ENCODE measurements at places on chromosomes 11 and 22.

DNA sequence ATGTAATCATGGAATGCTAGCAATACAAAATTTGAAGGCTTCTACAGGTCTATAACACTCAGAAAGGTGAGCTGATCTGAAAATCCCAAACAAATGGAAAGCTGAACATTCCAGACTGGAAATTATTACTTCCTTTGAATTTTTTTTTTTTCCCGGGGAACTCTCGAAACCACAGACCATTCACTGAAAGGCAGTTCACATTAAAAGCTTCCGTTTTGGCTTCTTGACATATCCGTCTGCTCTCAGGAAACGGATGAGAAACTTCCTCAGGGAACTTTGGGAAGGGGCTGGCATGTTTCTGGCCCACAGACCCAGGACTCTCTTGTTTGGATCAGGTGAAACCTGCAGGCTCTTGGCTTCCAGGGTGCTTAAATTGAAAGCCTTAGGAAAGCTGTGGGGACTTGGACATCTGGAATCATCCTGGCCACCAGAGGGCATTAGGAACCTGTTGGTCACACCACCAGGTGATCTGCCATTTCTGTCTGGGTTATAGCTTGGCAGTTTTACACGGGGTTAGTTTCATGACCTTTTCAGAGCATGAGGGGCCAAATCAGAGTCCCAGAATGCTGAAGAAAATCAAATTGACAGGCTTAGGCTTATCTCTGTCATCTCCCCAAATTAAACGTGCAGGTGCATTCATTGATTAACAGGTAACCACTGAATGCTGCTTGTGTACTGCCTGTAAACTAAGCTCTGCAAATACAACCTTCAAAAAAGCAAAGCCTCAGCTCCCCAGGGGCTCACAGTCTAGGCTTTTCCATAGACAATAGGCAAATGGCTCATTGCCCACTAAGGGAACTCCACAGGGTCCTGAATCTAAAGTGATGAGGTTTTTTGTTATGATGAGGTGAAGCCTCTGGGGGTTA, 22.7 kb upstream of the GRAMD1B start:
- peak; percentile 71 for DNase-seq

- DNase-seq = no peak
Measured at GRCh38 chr11:97832451-97832850, 1188.3 kb upstream of the CNTN5 start.

DNA sequence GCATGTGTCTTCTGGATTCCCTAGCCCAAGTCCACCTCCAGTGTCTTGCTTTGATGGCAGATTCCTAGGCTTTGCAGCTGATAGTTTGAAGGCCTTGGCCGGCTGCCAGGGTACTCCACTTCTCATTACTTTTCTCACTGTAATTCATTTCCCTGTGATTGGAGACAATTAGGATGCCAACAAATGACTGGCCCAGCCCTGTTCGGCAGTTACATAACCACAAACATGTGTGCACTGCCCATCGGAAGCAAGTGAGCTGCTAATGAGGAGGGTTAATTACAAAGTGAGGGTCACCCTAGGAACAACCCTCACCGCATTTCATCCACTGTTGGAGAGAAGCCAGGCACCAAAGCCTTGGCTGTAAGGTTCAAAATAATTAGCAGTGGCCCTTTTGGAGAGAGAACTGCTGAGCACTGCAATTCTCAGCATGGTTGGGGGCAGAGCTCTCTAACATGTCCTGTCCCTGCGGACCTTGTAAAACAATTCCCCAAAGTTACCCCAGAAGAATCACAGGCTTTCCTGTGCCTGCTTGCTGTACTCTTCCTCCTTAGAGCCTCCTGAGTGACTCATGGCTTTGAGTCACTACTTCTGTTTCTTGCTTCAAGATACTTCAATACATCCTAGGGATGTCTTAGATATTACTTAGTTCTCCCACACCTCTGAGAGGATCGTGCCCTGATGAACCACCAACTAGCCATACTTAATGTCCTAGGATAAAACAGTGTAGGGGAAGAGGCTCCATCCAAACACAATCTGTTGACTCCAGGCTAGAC, 109.7 kb upstream of the GALNT18 start:
- DNase-seq = no peak

DNA sequence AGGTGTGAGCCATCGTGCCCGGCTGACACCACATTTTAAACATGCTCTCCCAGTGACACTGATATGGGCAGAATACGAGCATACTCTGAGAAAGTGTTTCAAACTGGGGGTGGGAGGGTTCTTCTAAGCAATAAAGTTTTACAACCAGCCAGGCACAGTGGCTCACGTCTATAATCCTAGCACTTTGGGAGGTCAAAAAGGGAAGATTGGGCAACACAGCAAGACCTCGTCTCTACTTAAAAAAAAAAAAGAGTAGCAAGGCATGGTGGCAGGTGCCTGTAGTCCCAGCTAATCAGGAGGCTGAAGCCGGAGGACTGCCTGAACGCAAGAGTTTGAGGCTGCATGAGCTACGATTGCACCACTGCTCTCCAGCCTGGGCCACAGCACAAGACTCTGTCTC, 2.2 kb downstream of the GANAB start:
- DNase-seq = no peak

DNA sequence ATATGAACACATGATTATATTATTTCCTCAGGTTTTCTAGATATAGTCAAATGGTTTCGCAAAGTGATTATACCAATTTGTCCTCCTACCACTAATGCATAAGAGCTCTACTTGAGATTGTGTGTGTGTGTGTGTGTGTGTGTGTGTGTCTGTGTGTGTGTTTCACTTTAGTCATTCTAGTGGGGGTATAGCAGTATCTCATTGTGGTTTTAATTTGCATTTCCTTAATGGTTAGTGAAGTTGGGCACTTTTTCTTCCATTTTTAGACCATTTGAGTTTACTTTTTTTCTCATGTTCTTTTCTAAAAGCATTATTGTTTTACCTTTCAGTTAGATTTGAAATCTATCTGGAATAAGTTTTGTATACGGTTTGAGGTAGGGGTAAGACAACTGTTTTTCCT, 12.9 kb downstream of the CAPN5 start:
- DNase-seq = no peak

DNA sequence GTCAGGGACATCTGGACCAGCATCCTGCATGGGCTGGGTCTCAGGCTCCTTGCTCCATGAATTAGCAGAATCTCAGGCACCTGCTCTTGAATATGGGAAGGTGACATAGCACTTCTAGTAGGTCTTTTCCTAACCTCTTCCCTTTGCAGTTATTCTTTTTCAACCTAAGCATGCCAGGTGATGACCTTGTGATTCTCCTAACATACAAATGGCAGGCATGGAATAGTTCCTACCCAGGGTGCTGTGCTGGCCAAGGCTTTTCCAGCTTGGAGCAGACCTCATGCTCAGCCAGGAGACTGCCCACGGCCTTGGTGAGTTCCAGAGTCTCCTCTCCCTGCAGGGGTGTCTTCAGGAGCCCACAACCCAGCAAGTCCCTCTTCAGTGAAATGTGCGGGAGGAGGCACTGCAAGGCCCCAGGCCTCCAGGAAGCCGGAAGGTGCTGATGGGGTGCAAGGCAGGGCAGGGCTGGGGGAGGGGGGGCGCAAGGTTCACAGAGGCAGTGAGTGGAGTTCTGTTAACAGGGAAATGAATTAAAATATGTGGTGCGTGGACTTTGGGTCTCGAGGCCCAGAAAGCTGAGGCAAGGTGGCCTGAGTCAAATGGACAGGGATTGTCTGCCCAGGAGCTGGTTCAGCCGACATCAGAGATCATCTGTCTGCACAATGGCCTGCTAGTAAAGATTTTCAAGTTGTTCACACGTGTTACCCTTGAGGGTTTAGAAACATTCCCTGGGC, 75.9 kb upstream of the SEPTIN5 start:
- DNase-seq = no peak

- no peak for DNase-seq
Measured at GRCh38 chr11:61417670-61418069, 12.1 kb downstream of the CPSF7 start.

DNA sequence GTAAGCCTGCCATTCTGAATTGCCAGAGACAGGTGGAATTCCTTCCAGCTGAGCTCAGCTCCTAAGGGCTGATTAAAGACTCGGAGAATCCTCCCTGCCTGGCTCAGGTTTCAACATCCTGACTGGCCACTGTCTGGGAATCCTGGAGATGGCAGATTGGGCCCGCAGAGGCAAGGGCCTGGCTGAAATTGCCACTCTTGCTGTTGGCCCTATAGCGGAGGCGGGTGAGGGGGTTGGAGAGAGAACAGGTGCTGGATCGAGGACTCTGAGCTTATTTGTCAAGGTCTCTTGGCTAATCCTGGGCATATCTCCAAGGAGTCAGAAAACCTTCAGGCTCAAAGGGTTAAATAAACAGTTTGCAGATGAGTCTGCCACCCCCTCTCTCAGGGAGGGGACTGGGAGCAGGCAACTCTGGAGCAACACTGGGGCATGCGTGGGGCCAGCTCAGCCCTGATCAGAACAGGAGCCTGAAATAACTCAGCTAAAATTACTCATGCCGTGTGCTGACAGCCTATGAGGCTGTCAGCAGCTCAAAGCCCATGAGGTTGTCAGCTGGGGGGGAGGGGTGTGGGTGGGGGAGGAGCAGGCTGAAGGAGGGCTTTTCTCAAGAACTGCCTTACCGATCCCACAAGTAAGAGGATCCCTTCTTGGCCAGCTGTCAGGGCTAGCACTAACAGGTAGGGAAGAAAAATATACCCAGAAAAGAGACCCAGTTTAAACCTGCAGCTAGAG, 14.7 kb upstream of the MFRP start:
- no peak for DNase-seq

GRCh38 chr11:120622189-120622875, 110.8 kb downstream of the GRIK4 start:
- no peak for DNase-seq

- DNase-seq = peak; percentile 64
Measured at GRCh38 chr11:102109896-102110760, at the start of gene YAP1. YAP1 (plus strand) TSS chr11:102110447; CDS start chr11:102110849, 402 bp downstream.

DNA sequence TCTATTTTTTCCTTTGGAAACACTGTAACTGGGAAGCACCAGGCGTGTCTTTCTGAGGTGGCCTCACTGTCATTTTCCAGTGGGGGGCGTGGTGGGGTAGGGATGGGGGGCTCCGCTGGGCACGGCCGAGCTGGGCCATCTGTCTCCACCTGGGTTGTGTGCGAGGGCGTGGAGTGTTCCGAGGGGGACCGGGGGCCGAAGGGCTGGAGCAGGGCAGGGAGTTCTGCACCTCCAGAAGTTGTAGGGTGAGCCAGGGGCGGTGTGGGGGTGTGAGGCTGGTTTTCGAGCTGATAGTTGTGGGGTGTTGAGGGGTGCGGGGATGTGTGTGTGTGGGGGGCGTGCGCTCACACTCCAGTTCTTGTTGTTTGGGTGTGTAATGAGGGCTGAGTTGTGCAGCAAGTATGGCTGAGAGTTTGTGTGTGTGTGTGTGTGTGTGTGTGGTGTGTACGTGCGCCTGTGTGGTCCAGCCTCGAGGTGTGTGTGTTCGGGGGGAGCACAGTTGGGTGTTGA, 10.8 kb downstream of the YPEL4 start:
- no peak for DNase-seq

DNA sequence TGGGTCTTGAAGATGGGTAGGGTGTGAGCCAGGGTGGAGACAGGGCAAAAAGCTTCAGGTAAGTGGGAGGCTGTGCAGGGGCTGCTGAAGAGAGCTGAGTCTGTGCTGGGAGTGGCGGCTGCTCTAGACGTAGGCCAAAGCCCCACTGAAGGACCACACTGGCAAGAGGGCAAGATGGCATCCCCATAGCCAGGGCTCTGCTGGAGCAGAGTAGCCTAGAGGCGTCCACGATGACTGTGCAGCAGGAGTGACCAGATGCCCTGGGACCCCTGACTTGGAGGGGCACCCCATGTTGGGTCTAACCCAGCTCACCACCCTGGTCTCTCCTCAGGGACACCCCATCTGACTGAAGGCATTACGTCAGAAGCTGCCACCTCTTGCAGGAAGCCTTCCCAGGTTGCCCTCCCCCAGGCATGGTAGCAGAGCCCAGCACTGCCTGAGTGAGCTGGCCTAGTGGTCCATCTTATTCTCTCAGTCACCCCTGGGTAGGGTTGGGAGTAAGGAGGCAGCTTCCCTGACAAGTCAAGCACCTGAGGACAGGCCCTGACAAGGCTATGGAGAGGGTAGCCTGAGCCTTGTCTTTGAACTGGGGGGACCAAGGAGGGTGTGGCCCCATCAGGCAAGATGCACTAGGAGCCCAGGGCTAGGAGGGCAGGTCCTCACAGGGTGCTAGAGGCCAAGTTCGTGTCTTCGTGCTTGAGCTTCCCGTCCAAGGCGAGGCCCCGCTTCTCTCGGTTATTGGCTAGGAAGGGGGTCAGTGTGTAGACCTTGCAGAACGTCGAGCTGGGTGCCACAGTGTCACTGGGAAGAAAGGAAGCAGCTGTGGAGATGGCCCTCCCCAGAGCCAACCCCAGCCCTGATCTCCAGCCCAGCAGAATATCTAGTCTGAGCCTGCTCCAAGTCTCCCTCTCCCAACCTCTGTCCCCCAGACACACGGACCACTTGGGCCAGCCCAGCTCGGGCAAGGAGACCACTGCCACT, 33.1 kb downstream of the TPBGL start:
- no peak for DNase-seq

- no peak for DNase-seq
Measured at GRCh38 chr11:120238968-120239620, 846 bp upstream of the POU2F3 start.

DNA sequence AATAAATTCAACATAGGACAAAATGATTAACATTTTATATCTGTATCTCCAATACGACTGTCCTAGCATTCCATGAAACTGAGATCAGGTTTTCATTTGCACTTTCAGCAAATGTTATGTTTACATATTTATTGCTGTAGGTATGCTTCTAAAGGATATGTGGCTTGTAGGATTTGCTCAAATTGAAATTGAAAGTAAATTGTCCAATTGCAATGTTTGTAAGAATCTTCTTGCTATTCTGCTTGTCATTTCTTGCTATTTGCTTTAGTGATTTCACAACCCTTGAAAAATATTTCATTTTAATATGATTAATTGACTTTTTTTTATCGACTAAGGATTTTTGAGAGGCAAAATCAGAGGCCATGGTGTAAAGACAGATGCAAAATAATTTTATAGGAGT, 904.2 kb upstream of the RAG2 start:
- no peak for DNase-seq

- no peak for DNase-seq
Measured at GRCh38 chr11:126461096-126461440, 105.6 kb downstream of the ST3GAL4 start.

DNA sequence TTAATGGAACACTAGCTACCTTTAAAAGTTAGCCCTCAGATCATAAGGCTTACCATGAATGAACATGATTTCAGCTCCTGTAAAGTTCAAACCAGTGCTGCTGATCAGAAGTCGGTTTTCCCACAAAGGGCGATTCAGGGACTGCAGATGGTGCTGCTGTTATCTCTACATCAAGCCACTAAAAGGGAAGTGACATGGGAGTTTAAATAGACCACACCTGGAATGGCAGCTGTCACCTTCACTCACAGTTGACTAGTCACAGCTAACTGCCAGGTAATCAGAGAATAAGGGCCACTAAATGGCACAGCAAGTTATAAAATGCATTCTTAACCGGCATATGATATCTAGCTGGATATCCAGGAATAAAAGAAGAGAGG, 581.1 kb upstream of the ARHGAP42 start:
- no peak for DNase-seq

GRCh38 chr22:40044870-40045834, 50.4 kb downstream of the FAM83F start:
- peak; percentile 84 for DNase-seq
